M059J (cell line): ENCODE measurements at places on chromosomes 1 and 21. TPM values are rescaled to one million over a fixed set of nuclear protein-coding genes. Genes with fewer than 3 reads are reported as not detected.
A peak's percentile ranks its signal among the peaks of the same experiment; 100 is the strongest.

DNA sequence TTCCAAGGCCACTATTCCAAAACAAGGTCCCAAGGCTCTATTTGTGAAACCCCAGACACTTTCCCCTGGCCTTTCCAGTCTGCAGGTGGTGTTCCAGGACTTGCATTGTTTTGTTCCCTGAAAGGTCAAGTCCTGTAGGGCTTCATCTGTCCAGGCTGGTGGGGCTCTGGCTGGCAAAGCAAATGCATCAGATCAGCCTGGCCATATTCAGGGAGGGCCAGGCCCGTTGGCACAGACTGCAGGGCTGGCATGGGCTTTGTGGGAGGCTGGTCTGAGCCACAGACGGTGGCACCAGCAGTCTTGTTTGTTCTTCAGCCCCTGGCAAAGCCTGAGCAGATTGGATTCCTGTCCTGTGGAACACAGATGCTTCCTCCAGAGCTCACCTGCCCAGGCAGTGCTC, 93.0 kb downstream of the SPATA46 start:
- DNase-seq = no peak

GRCh38 chr1:27527223-27527889, 37.4 kb upstream of the WASF2 start:
- DNase-seq = peak; percentile 48

- no peak for DNase-seq
These were observed 158.0 kb downstream of the TGFB2 start for GRCh38 chr1:218503102-218503501.

- DNase-seq = no peak
These were observed 46.9 kb downstream of the STPG1 start for GRCh38 chr1:24366707-24367106.

GRCh38 chr1:7259955-7260354, 474.7 kb downstream of the CAMTA1 start:
- DNase-seq = no peak

GRCh38 chr1:241376701-241377100, 19.7 kb upstream of the RGS7 start:
- no peak for DNase-seq

DNA sequence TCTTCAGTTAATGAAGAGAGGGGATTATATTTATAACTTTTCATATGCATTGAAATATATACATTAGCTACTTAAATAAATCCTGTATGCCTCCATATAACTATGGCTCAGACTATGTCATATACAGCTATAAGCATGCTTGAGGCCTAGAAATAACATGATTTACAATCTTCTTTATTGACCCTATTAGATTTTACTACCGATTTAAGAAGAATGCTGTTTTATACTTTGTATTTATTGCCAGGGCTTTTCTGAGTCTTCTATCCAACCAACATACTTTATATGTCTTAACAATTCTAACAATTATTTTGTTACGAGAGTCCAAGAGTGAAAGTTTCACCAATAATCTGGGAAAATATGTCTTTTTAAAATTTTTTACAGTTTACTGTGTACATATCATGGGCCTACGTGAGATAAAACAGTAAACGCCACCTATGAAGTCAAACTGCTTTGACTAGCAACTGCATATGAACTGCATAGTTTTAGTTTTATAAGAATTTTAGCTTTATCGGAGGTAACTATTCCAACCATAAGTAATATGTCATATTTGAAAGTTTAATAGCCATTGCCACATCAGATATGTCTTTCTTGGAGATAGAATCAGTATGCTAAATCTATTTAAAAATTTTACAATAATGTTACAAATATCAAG, 861.0 kb downstream of the USP25 start:
- no peak for DNase-seq

DNA sequence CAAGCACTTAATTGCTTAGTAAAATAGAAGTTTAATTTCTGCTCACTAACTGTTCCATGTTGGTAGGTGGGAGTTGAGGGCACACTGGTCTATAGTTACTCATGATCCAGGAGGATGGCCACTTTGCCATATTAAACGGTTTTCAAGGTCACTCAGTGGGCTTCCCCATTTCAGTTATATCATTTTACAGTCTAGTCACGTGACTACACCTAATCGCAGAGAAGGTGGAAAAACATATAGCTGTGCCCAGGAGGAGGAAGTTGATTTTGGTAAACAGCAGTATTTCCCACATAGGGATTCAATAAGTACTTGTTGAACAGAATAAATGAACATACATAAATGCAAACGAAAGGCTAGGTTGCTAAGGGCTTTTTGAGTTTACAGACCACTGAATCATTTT, 541.1 kb upstream of the CAMK1G start:
- no peak for DNase-seq

DNA sequence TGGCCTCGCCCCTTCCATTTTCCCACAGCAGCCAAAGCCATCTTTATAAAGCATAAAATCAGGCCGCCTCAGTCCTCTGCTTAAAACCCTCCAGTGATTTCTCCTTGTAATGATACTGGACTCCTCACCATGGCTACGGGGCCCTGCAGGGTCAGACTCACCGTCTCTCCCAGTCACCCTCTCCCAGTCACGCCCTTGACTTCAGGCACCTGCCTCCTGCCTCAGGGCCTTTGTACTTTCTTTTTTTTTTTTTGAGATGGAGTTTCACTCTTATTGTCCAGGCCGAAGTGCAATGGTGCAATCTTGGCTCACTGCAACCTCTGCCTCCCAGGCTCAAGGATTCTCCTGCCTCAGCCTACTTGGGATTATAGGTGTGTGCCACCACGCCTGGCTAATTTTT, 47.8 kb downstream of the PIK3CD start:
- DNase-seq = peak; percentile 62

DNA sequence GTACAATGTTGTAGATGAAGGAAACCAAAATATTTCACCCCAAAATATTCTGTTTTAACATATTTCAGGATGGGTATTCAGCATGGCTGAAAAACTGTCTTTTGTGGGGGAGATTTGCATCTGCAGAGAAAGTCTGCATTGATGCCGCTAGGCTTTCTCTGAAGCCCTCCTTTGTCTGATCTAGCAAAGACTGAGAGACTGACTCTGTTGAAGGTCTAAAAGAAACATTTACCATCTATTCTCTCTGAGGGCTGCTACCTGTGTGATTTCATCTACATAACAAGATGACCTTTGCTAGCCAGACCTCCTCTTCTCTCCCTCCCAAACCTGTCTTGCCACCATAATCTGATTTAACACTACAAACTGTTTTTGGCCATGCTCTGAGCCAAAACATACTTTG, 12.4 kb upstream of the MT1HL1 start:
- DNase-seq = no peak

Gene GSTM1
- not detected in 2 replicates for total RNA-seq

Gene UBE2U
- total RNA-seq = not detected in 2 replicates

Gene NES
- 0.02 and 0.37 TPM in 2 replicates for total RNA-seq
